Activated naive CD8-positive, alpha-beta T cell treated with anti-CD3 and anti-CD28 coated beads for 36 hours (primary cell): ENCODE measurements at places on chromosomes 2 and 18. TPM values are rescaled to one million over a fixed set of nuclear protein-coding genes. Genes with fewer than 3 reads are reported as not detected.

Gene HTR2B
- not detected for total RNA-seq

Gene ASB18
- total RNA-seq, result not detected

Gene SETBP1
- total RNA-seq, result 3.8 TPM

Gene USP34
- 59.4 TPM for total RNA-seq

Gene WNT10A
- 6.8 TPM for total RNA-seq

Gene IL1A
- total RNA-seq, result 0.20 TPM

Gene NT5DC4
- total RNA-seq, result not detected

Gene VRK2
- 24.0 TPM for total RNA-seq

Gene REG3G
- not detected for total RNA-seq

Gene CGREF1
- total RNA-seq, result 9.8 TPM

Gene SAG
- not detected for total RNA-seq

Gene SPP2
- not detected for total RNA-seq

Gene ABHD1
- total RNA-seq, result 0.54 TPM

Gene CNDP1
- total RNA-seq, result not detected

Gene DUSP19
- 2.9 TPM for total RNA-seq

Gene LRRFIP1
- total RNA-seq, result 164 TPM

Gene GPR45
- total RNA-seq, result not detected

Gene ZNF521
- not detected for total RNA-seq

Gene KCNK3
- total RNA-seq, result not detected

Gene UGT1A5
- not detected for total RNA-seq

Gene TCF23
- total RNA-seq, result not detected
